Thoracic aorta (tissue), 2 donors: ENCODE measurements at places on chromosomes 7 and 10.

DNA sequence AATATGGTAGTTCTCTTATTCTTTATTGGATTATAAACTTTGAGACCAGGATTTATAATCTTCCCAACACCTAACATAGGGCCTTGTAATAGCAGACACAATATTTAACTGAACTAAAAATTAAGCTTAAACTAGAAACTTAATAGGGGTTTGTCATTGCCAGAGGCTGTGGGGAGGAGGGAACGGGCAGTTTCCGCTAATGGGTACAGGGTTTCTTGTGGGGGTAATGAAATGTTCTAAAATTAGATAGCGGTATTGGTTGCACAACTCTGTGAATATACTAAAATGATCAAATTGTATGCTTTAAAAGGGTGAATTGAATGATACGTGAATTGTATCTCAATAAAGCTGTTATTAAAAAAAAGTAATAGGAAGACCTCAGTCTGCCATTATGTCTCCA is 45.4 kb downstream of the NT5C2 start:
- no peak overlapping the region for H3K27ac ChIP-seq
- no peak for DNase-seq
- H3K4me3 ChIP-seq, result no peak overlapping the region
- H3K36me3 ChIP-seq, result no peaks in the 10 kb centered on the region

DNA sequence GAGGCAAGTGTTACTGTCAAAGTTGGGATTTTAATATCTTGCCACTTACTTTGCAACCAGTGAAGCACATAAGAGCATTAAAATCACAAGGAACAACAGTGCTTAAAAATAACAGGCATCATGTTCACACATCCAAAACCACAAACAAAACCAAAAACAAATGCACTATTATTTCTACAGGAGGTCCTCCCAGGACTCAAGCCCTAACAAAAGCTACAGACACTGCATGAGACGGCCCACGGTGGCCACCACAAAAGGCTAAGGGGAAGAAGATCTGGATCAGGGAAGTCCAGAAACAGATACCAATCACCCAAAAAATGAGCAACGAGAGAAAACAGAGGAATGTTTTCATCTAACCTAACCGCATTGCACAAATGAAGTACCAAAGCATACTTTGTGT is 158.4 kb downstream of the ZMYND11 start:
- no peak overlapping the region for H3K27ac ChIP-seq
- no peak overlapping the region for H3K4me3 ChIP-seq
- H3K36me3 ChIP-seq, result no peaks in the 10 kb centered on the region
- no peak for DNase-seq
- H3K27me3 ChIP-seq, result no peaks in the 10 kb centered on the region

DNA sequence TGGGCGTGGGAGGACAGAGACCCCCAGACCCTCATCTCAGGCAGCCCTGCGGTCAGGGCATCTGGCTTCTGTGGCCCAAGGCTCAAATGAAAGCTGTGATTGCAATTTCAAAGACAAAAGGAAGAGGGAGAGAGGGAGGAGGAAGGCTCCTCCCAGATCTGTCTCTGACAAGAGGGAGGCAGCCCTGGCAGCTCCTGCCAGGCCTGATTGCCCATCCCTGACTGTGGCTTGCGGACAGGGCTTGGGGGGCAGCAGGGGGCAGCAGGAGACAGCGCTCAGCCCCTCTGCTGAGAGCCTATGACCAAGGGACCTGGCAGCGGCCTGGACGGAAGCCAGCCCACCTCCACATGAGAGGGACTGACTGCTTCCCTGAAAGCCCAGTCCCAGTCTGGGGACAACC is 91.8 kb downstream of the PTPRN2 start:
- DNase-seq, result no peak
- H3K36me3 ChIP-seq, result no peaks in the 10 kb centered on the region
- H3K4me3 ChIP-seq, result no peak overlapping the region
- H3K27ac ChIP-seq, result no peak overlapping the region
- H3K4me1 ChIP-seq, result no peaks in the 10 kb centered on the region
- no peaks in the 10 kb centered on the region for H3K27me3 ChIP-seq

DNA sequence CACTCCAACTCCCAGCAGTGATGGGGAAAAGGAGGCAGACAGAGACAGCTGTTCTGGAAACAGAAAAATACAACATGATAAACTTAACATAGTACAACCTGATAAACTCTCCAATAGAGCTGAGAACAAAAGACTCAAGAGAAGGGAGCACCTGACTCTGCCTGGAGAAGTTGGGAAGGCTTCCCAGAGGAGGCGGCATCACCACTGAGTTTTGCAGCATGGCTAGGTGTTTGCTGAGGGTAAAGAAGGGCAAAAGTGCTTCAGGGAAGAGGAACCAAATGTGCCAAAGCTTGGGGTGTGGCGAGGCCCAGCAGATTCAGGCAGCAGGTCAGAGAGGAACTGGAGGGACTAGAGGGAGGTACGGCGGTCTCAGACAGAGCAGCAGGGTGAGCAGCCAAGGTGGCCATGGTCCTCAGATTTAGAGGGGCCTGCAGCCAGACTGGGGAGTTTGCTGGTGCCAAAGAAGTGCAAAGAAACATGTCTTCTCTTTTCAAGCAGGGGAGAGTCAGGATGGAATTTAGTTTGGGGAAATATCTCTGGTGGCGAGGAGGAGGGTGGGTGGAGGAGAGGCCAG is 119.9 kb upstream of the BTBD16 start:
- peaks cover 67% of the 10 kb centered on the region for H3K4me1 ChIP-seq
- no peak for DNase-seq
- H3K27ac ChIP-seq, result no peak overlapping the region
- H3K4me3 ChIP-seq, result no peak overlapping the region
- no peaks in the 10 kb centered on the region for H3K27me3 ChIP-seq

GRCh38 chr10:70679498-70679897 is 7.2 kb downstream of the ADAMTS14 start:
- H3K27ac ChIP-seq, result no peak overlapping the region
- no peak overlapping the region for H3K4me3 ChIP-seq
- no peaks in the 10 kb centered on the region for H3K4me1 ChIP-seq
- no peaks in the 10 kb centered on the region for H3K27me3 ChIP-seq

DNA sequence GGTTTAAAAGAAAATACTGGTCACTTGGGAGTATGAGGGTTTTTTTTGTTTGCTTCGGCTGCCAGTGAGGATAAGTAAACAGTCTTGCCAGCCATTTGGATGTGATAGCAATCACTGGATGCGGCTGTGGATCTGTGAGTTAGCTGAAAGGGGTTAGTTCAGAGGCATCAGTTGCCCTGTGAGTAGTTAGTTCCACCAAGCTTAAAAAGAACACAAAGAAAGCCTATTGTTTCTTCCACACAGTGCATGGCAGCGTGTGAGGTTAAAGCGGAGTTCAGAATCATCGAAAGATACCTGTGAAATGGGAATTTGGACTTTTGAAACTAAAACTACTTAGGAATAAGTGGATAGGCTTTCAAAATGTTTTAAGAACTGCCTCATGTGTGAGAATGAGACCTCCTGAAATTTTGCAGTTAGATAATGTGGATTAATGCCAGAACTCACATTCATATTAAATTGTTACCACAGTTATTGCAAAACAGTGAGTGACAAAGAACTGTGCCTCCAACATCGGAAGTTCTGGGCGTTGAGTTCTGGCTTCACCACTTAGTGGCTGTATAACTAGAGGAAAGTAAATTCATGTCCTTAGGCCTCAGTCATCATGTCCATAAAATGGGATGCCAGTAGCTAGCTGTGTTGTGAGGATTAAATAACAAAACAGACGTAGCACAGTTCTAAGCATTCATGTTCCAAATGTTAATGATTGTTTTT is 31.3 kb downstream of the KIAA1217 start:
- H3K27ac ChIP-seq, result no peak overlapping the region
- H3K4me3 ChIP-seq, result peak overlapping the region; percentile 12
- H3K4me1 ChIP-seq, result peaks cover 35% of the 10 kb centered on the region
- no peak for DNase-seq
- no peaks in the 10 kb centered on the region for H3K36me3 ChIP-seq
- H3K27me3 ChIP-seq, result no peaks in the 10 kb centered on the region

GRCh38 chr7:45001138-45001694 is 1.2 kb downstream of the CCM2 start:
- H3K4me3 ChIP-seq, result peak overlapping the region; percentile 82
- H3K27me3 ChIP-seq, result no peaks in the 10 kb centered on the region
- peaks cover 24% of the 10 kb centered on the region for H3K4me1 ChIP-seq
- H3K36me3 ChIP-seq, result no peaks in the 10 kb centered on the region

GRCh38 chr7:7641129-7641663 is 644 bp downstream of the UMAD1 start:
- DNase-seq, result no peak
- H3K27me3 ChIP-seq, result no peaks in the 10 kb centered on the region
- peak overlapping the region; percentile 91 for H3K4me3 ChIP-seq
- no peaks in the 10 kb centered on the region for H3K36me3 ChIP-seq
